Activated T-helper 1 cell treated with anti-CD3 and anti-CD28 coated beads, Interleukin-12 subunit alpha, Interleukin-12 subunit beta, Interleukin-2, Interleukin-4 antibody, amounts not matched to agents 30 ng/mL and 10 ng/mL and 1 ng/mL, durations not matched to agents 14 hours and 24 hours and 36 hours (primary cell): ENCODE measurements at places on chromosomes 12 and 14. TPM values are rescaled to one million over a fixed set of nuclear protein-coding genes. Genes with fewer than 3 reads are reported as not detected.

Gene RFX4
- total RNA-seq = not detected in 2 replicates

GRCh38 chr14:34387974-34388516 lies 74.0 kb downstream of the SPTSSA start:
- H3K4me1 ChIP-seq = no peaks in the 10 kb centered on the region
- no peak for DNase-seq
- H3K36me3 ChIP-seq = no peaks in the 10 kb centered on the region
- H3K27me3 ChIP-seq = no peaks in the 10 kb centered on the region
- H3K4me3 ChIP-seq = no peak overlapping the region

- no peak overlapping the region for H3K4me3 ChIP-seq
- no peak for DNase-seq
- peaks cover 33% of the 10 kb centered on the region for H3K27me3 ChIP-seq
- H3K27ac ChIP-seq = no peak overlapping the region
Measured at GRCh38 chr12:52263761-52264434, 10.5 kb upstream of the KRT86 start.

- no peaks in the 10 kb centered on the region for H3K27me3 ChIP-seq
- no peak overlapping the region for H3K27ac ChIP-seq
- no peak overlapping the region for H3K4me3 ChIP-seq
- H3K4me1 ChIP-seq = peaks cover 17% of the 10 kb centered on the region
Measured at GRCh38 chr14:20417250-20418186, 4.2 kb upstream of the TEP1 start.

DNA sequence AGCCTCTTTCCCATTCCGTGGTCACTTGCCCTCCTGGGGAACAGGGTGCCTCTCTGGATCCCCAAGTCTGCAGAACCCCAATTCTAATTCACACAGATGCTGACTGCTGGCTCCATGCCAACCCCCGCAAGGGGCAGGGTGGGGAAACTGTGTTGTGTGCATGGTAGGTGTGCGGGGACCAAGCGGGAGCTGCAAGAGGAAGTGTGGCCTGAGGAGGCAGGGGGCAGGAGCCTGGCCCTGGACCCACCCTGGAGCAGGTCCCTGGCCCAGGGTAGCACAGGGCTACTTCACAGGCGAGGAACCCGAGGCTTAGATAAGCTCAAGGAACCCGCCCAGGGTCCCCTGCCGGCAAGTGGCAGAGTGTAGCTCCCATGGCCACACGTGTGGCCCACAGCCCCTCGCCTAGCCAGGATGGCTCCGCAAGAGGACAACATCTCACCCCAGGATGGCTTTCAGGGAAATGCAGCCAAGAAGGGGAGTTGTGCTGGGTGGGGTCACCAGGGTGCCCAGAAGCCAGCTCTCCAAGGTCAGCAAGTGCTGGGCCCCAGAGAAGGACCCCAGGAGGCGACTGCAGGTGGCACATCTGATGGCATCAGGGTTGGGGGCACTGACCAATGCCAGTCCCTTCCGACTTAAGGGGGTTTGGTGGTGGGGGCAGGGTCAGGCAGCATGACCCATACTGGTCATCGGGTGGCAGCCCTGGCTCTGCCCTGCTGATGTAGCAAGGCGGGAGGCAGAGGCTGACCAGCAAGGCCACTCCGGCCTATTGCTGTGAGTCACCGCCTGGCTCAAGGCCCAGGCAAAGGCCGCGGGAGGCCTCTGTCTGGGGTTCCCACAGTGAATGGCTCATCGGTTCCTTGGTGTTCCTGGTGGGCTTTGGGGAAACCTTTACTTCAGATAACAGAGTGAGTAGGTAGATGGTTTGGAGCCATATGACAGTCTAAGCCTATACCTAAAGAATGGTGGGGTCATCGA lies 37.3 kb upstream of the EML1 start:
- H3K27ac ChIP-seq = no peak overlapping the region
- H3K4me1 ChIP-seq = no peaks in the 10 kb centered on the region
- no peak overlapping the region for H3K4me3 ChIP-seq
- no peak for DNase-seq

DNA sequence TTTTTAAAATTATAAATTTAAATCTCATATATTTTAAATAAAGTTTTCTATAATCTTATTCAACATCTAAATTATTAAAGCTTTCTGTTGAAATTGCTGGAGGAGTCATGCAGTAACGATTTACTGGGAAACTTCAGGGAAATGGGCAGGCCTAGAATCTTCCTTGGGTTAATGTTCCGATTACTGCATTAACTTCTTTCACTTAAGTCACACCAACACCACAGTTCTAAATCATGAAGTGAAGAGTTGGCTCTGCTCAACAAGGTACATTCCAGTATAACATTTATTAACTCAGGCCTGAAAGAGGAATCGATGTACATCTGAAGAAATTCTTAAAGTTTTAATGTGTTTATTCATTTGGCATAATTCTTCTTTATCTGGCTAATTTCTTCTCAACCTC lies 244.3 kb downstream of the CCER1 start:
- DNase-seq = no peak
- no peak overlapping the region for H3K27ac ChIP-seq
- H3K4me1 ChIP-seq = no peaks in the 10 kb centered on the region
- no peak overlapping the region for H3K4me3 ChIP-seq
- no peaks in the 10 kb centered on the region for H3K27me3 ChIP-seq
- H3K36me3 ChIP-seq = no peaks in the 10 kb centered on the region

- H3K4me1 ChIP-seq = no peaks in the 10 kb centered on the region
- H3K4me3 ChIP-seq = no peak overlapping the region
- H3K27me3 ChIP-seq = peaks cover 4% of the 10 kb centered on the region
- no peak for DNase-seq
Measured at GRCh38 chr14:81385419-81385818, 14.7 kb downstream of the STON2 start.
